ENCODE measurements at places on chromosomes 1 and 21.

GRCh38 chr1:67888216-67889106 lies 55.2 kb upstream of the GNG12 start:
- no peak for DNase-seq

DNA sequence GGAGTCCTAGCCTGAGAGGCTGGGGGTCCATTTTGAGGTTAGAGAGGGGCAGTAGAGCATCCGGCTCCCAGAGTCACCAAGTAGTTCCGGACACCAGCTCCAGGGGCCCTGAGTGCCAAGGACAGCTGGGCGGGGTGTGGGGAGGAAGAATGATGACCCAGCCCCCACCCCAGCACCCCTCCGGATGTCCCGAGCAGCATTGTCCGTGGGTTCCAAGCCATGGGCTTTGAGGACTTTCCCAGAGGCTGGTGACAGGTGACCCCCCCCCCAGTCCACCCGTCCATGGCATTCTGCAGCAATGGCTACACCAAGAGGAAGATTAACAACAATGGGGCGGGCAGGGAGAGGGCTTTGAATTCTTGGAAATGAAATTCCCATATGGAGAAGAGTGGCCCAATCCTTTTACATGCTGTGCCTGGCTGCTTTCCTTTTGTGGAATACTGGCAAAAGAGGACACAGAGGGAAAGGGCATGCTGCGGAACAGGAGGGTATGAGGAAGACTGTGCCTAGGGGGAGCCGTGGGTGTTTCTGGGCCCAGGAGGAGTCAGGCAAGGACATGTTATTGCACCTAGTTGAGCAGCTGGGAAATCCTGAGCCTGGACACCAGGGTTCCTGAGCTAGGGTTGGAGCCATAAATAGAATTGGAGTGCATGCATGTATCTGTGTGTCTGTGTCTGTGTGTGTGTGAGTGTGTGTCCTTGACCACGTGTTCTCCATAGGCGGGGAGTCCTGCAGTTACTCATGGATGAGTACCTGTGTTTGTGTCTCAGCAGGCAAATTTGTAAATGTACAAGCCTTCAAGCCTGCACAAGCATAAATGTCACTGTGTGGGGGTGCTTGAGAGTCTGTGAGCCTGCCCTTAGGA lies 956 bp downstream of the ATP1A2 start:
- DNase-seq: no peak

GRCh38 chr1:203915811-203916210 lies 54.4 kb downstream of the SNRPE start:
- DNase-seq: no peak

GRCh38 chr21:42369821-42370220 lies 3.5 kb upstream of the TFF1 start:
- no peak for DNase-seq

GRCh38 chr1:55723001-55723400 lies 507.8 kb upstream of the USP24 start:
- no peak for DNase-seq

DNA sequence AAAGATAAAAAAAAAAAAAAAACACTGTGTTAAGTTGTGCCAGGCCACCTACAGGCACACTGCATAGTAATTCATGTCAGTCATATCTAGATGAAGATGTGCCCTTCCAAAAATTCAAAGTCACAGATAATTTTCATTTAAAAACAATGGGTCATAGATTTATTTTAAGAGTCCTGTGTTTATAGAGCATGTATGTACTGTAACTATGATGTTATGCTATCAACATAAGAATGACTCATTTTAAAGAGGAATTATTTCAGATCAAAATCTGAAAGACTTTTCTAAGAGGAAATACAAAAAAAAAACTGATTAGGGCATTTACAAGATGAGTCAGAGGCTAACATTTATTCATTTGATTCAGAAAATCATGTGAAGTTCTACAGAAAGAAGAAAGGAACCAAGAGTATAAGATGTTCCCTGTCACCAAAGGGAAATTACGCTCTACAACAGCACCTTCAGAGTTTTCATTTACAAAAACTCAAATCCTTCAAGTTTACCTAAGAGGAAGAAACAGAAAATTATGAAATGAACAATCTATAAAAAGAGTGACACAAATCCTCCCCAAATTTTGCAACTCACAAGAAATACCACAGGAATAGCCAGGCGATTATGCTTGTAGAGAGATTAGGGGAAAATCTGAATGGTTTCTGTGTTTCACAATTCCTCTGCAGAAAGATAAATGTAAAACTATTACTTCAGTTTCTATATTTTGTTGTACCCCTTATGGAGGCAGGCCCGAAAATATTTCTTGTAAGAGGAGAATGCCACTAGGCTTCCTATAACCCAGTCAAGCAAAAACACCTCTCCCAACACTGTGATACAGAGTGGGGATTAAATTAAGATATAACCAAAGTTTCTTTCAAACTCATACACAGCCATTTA lies 13.8 kb downstream of the TP53BP2 start:
- no peak for DNase-seq

- no peak for DNase-seq
Measured at GRCh38 chr21:34523019-34523555, 11.1 kb upstream of the KCNE1 start.

GRCh38 chr1:32894019-32894600 lies 7.1 kb downstream of the TMEM54 start:
- DNase-seq: no peak

DNA sequence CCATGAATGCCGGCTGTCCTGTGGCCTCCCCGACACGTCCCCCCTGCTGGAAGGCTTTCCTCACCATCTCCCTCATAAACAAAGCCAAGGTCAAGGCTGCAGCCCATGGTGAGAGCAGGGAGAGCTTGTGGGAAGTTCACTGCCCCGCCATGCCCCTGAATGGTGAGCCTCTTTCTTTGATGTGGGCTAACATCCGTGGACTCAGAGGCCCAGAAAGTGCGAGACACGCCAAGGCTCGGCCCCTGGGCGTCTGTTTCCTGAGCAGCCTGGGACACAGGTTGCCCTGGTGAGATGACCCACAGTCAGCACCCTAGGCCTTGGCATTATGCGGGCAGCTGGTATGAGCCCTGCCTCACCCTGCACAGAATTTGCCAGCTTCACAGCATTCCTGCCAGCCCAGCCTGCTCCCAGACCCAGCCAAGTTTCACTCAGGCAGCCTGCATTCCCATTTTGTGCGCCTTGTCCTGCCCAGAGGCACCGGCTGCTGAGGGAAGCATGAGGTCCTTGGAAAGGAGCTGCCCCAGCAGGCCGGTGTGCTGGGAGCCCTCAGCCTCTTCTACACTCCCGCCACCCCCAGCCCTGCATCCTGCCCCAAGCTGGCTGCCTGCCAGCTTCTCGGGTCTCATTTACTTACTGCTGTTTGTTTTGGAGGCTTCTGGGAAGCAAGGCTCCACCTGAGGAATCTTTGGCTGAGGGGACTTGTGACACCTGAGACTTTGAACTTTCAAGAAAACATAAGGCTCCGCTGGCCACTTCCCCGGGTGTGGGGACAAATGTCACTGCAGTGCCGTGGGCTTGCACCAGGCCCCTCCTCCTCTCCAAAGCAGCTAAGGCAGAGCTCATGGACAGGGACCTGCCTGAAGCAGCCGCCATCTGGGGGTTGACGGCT lies 31.9 kb downstream of the NEK2 start:
- DNase-seq: no peak
